ENCODE measurements at places on chromosomes 16 and 17.

DNA sequence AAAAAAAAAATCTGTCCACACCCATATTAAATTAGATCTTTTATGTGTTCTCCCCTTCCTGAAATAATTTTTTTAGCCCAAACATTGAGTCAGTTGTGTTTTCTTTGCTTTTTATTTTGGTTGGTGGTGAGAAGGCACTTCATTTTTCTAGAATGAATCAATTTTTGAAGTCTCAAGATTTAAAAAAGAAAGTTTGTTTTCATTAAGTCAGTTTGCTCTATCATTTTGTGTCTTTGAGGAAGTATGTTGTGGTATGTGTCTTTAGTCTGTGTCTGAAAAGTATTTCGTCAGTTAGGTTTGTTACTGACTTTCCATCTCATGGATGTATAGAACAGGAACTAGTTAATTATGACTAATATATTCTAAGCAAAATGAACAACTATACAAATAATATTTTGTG, 3.8 kb downstream of the IGF2BP1 start:
- DNase-seq = no peak

DNA sequence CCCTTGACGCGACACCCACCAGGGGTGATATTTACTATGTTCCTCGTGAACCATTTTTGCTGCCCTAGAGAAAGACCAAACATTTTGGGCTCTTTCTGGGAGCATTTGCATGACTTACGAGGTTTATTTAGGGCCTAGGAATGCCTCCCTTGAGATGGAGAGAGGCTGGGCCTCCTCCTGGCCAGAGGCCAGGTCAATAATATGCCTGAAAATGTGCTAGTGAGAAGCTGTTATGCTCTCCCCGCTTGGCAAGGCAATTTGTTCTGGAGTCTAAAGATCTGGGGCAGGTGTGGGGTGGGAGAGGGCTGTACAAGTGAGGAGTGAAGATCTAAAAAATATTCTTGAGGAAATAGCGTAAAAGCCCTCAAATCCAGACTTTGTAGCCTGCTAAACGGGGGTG, 587.3 kb upstream of the CDH5 start:
- DNase-seq = no peak

- no peak for DNase-seq
Measured at GRCh38 chr17:29031488-29031887, 11.5 kb upstream of the PIPOX start.

DNA sequence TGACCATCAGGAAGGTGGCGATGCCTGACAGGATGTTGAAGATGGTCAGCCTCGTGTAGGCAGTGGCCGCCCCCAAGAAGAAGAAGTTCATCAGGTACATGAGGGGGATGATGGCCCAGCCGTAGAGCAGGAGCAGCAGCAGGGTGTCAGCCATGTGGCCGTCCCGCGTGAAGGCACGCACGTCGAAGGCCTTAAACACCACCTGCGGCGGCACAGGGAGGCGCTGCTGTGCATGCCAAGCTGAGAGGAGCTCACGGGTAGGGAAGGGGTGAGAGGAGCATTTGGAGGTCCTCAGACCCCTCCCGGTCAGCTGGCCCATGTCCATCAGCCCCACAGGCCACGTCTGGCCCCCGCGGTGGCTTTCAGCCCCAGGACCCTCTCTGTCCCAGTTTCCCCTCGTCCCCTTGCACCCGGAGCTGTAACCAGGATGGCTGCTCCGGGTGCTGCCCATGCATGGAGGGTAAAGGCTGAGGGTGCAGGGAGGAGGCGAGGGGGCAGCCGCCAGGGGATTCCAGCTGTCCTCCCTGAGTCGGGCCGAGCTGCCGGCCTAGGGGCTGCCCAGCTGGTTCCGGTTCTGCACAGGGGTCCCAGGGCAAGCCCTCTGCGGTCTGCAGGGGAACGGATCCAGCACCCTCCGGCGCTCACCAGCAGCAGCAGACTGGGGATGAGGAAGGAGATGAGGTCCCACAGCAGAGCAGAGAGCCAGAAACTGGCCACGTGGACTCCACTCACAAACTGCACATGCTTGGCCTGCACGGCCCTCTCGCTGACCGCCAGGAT, 17.1 kb upstream of the RNPS1 start:
- DNase-seq = no peak

GRCh38 chr16:2143878-2144485, 4.4 kb upstream of the RAB26 start:
- no peak for DNase-seq

GRCh38 chr16:83441517-83441916, 366.3 kb upstream of the HSBP1 start:
- no peak for DNase-seq

- no peak for DNase-seq
Measured at GRCh38 chr17:69430488-69430887, 16.0 kb downstream of the MAP2K6 start.

GRCh38 chr16:78298986-78299385, 199.5 kb downstream of the WWOX start:
- DNase-seq = no peak

GRCh38 chr16:79980650-79981521, 380.3 kb upstream of the MAF start:
- DNase-seq = no peak

GRCh38 chr17:5629128-5629527, 44.8 kb upstream of the NLRP1 start:
- no peak for DNase-seq

DNA sequence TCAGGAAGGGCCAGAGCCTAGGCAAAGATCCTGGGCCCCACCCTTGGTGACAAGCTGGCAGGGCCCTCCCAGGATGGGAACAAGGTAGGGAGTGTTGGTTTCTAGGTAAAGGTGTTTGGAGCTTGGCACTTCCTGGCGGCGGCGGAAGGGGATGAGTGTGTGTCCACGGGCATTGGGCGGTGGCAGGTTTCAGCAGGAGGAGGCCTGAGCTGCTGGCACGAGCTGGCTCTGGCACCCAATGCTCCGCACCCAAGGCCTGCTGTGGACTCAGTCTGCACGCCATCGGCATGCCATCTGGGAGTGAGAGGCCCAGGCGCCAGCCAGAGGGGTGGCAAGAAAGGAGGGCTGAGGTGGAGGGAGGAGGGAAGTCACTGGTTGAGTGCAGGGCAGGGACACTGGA, 46.9 kb upstream of the TAC4 start:
- no peak for DNase-seq

DNA sequence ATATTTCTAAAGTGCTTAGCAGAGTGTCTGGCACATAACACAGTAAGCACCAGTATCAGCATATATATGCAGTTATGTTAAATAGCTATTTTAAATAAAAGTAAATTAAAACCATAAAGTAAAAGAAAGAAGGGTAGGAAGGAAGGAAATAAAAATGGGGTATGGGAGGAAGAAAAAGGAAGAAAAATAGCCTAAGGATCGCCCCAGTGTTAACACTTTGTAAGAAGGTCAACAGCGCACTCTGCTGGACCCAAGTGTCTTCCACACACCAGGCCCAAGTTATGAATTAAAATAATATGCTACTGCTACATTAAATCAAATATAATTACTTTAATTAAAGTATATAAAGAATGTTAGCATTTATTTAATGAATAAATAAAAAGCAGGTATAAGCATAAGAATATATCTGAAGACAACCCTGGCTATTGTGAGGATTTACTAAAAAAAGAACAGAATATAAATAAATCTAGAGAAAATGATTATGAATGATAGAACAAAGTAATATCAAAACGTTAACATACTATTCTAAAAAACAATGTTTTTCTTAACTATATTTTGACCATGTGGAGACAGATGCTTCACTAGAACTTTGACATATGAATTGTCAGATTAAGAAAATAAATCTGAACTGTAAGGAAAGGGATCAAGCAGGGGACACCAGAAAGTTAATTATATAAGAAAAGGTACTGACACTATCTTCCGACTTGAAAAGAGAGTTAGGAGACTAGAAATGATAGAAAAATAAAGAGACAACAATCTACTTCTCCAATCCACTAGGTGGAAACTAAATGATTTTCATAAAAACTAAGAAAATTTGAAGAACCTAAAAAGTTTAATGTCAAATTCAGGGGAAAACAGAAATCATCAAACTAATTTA, 25.9 kb downstream of the BRIP1 start:
- DNase-seq = peak; percentile 26

GRCh38 chr17:74281799-74282198, 7.8 kb downstream of the DNAI2 start:
- no peak for DNase-seq
